ENCODE measurements at places on chromosomes 4 and X.

DNA sequence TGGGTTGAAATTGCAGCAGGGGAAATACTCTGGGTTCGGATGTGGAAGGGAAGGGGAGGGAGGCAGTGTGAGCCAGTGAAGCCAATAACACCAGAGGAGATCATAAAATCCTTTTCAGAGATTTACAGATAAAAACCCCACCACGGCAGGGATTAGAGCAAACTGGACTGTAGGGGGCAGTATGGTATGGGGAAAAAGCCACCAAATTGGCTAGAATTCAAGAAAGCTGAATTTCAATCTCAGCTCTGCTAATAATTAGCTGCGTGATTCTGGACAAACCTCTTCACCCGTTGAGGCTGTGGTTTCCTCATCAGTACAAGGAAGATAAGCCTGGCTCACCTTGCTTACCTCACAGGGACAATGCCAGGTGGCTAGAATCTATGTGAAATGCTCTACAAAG lies 108.1 kb downstream of the ATG4A start:
- DNase-seq: peak; percentile 18

GRCh38 chr4:168972596-168972995 lies 37.5 kb downstream of the CBR4 start:
- DNase-seq: no peak

DNA sequence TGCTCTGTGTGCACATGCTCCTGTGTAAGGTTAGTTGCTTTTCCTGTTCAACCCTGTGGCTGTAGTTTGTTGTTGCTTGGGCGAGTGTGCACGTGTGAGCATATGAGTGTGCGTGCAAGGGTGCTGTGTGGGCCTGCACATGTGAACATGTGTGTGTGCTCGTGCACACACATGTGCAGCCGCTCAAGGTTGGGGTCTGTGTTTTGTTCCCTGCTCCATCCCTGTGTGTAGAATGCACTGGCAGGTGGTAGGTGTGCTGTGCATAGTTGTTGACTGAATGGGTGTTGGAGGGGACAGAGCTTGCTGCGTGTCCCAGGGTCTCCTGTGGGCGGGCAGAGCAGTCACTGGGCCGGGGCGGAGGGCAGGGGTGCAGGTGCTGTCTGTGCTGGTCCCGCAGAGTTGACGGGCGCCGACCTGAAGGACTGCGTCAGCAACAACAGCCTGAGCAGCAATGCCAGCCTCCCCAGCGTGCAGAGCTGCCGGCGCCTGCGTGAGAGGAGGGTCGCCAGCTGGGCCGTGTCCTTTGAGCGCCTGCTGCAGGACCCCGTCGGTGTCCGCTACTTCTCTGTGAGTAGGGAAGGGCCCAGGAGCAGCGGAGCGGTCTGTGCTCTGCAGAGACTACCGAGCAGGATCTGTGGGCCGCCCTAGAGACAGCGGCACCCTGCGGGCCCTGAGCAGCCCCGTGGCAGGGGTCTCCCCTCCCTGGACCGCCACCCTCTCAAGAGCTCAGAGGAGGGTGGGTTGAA lies 27.9 kb upstream of the HGFAC start:
- no peak for DNase-seq

- DNase-seq: peak; percentile 62
Observed at GRCh38 chr4:65508168-65508567, 162.1 kb downstream of the EPHA5 start.

DNA sequence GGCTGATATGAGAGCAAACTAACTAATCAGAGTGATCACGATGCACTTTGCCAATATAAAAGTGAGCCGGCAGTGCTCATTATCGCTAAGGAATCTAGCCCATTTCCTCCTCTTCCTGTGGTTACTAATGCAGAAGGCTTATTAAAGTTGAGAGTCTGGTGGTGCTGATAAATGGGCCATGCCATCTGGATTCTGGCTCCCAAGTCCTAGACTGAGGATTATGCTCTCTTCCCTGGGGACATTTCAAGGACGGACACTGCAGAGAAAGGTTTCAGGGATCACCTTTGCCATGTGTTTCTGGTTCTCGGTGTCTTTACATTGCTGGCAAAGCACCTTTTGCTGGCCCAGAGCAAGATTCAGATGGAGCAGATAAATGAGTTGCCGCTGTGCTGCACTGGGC lies 85.3 kb downstream of the RTL5 start:
- no peak for DNase-seq

DNA sequence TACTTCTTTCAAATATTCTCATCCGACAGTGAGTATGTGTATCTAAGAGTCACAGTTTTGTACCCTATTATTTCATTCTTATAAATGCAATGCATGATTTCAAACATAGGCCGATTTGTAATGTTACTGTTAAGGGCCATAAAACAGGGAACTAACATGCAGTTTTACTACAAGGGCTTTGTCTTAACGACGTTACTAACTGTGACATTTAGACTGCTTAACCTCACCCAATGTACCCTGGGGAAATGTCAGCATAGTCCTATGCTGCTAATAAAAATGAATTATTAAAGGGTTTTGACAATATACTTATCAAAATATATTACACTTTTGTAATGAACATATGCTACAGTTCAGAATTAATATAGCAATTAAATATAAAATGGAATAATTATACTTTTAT lies 74.8 kb upstream of the CPXCR1 start:
- no peak for DNase-seq

- no peak for DNase-seq
Observed at GRCh38 chrX:7158468-7158990, 10.6 kb upstream of the PUDP start.

DNA sequence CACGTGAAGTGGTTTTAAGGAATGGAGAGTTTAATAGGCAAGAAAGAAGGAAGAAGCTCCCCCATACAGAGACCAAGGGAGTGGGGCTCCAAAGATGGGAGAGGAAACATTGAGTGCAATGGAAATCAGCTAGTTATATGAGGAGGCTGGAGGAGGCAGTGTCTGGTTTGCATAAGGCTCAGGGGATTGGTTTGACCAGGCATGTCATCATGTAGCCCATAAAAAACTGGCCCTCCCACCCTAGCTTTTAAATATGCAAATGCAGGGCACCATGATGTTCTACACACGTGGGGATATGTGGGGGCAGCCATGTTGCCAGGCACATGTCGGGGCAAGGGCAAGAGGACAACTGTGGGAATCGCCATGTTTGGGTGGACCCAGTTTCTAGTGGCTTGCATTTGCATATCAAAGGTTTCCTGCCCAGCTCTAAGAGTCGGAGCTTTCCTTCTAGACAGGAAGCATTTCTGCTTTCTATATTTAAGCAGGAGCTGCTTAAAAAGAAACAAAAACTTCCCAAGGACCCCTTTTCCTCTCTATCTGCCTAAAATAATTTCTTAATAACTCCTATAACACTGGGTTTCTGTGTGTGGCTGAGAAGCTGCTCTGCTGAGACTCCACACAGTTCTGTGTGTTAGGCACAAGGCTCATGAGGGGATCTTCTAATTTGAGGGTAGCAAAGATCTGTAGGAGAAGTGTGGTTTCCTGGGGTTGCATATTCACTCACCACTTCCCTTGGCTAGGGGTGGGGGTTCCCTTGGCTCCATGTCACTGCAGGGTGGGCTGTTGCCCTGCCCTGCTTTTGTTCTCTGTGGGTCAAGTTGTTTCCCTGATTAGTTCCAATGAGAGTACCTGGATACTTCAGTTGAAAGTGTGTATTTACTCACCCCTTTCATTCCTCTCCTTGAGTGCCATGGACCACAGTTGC lies 113.5 kb downstream of the VSIG4 start:
- no peak for DNase-seq

DNA sequence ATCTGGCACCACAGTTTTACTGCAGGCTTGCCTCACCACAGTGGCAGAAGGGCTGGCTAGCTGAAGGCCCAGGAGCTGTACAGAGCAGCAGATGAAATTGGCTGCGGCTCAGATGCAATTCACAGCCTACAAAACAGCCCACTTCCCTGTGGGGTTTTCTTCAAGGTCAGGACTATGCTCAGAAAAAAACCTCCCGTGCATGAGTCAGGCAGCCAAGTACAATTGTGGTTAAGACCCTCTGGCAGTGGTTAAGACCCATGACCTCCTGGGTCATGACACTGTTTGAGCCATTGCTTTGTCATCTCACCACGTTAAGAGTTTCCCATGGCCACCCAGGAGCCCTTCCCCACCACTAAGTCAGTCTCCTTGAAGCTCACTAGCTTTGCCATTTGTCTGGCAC lies 276.3 kb downstream of the HNRNPD start:
- DNase-seq: peak; percentile 32

DNA sequence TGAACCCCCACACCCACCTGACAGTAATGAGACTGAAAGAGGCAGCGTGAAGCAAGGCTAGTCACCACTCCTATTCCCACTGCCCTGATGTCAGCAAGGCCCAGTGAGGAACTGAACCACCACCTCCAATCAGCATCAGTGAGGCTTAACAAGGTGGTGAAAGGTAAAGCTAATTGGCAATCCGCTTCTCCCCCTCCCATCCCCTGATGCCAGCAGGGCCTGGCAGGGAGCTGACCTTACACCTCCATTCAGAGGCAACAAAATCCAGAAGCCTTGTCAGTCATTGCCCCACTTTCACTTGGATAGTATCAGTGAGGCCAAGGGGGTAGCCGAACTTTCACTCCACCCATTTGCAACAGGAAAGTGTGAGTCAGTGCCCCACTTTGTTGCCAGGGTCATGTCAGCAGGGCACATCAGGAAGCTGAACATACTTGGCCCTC lies 60.8 kb downstream of the AWAT2 start:
- DNase-seq: no peak

DNA sequence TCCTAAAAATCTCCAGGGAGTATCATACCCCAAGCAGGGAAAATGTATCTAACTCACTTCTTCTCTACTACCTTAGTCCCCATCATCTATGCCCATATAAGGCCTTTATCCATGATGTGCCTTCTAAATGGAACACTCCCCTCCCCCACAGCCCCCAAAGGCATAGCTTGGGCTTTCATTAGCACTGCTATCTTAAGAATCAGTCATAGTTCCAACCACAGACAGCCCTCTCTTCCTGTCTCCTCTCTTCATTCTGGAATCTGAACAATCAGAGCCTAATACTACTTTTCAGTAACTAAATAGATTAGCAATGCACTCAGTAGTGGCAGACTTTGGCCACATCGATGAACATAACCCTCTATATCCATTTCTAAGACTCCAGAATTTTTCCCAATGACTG lies 313.2 kb upstream of the DKK2 start:
- peak; percentile 88 for DNase-seq

GRCh38 chr4:709348-709747 lies 3.7 kb downstream of the PCGF3 start:
- DNase-seq: no peak

GRCh38 chr4:112236040-112236439 lies 4.5 kb downstream of the AP1AR start:
- DNase-seq: no peak

- DNase-seq: no peak
Observed at GRCh38 chr4:102036016-102036415, 245.5 kb downstream of the BANK1 start.

DNA sequence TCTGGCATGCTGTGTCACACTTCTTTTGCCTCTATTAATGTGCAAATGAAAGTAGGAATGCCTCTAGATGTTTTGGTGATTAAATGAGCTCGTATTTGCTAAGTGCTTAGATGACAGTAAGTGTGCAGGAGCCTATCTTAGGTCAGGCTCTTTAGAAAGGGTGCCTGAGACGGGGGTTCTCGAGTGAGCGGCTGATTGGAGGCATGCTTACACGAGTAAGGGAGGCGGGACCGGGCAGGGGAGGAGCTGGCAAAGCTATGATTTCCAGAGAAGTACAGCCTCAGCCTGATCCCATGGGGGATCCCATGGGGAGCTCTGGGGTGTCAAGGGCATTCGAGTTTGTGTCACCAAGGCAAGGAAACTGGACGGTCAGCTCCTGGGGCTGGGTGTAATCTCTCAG lies 44.8 kb downstream of the CLDN34 start:
- no peak for DNase-seq

GRCh38 chrX:78139160-78140123 lies at the start of gene TAF9B:
TSS of gene TAF9B (minus strand) at chrX:78139650. CDS start at chrX:78139611, 39 bp downstream.
- peak; percentile 75 for DNase-seq

DNA sequence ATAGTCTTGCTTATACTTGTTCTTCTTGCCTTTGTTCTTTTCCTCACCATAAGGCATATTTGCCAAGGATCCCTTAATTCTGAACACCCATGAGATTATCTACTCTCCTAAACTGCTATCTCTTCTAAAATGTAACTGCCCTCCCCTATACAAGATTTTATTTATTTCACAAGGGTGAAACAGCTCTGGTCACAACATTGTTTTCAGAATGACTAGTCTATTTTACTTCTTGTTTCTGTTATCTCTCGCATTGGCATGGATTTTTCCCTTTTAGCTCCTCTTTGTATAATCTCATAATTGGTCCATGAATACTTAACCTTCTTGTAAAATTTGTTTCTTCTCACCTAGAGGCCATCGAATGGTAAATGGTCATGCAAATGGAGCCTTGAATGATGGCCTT lies 17.2 kb upstream of the COL25A1 start:
- no peak for DNase-seq

GRCh38 chr4:4673070-4673469 lies 131.2 kb upstream of the STX18 start:
- no peak for DNase-seq

GRCh38 chr4:7632341-7632740 lies 197.6 kb upstream of the PSAPL1 start:
- no peak for DNase-seq

DNA sequence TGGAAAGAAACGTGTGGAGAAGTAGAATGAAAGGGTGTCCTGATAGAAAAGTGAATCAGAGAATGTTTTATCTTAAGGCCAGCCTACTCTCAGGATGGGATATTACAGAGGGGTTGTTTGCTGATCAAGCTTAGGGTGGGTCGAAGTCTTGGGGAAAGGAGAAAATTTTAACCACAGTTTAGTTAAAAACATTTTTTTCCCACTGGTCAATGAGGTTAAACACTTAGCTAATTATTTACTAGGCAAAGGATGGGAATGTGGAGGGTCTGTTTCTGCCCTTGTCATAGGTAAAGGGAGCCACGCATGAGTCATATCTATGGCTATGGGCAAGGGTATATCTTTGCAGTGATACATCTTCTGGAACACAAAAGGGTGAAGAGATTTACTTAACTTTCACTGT lies 16.1 kb upstream of the SULT1E1 start:
- DNase-seq: no peak

GRCh38 chr4:150178161-150178560 lies 99.9 kb downstream of the DCLK2 start:
- DNase-seq: peak; percentile 21

- DNase-seq: no peak
Observed at GRCh38 chr4:189763583-189763982, 177.1 kb upstream of the FRG1 start.

- no peak for DNase-seq
Observed at GRCh38 chr4:24497221-24497620, 87.1 kb downstream of the DHX15 start.

- peak; percentile 6 for DNase-seq
Observed at GRCh38 chr4:182809417-182810102, 107.6 kb downstream of the DCTD start.

DNA sequence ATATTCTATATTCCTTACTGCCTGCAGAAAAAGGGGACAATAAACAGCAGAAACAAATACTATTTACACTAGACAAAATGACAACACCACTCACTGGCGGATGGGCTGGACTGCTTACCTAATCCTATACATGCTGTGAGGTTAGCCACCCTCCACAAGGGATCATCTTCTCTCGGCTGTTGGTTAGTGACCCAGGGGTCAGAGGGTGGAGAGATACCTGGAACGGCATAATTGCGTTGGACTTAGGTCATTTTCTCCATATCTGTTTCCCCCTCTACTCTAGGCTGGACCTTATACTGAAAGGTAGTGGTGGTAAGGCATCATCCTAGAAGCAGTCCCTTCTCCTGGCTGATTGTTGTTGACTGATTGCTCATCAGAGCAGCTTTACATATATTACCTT lies 286.8 kb upstream of the UGT8 start:
- DNase-seq: no peak

Measured in brain microvascular endothelial cell (primary cell).